ENCODE measurements at places on chromosomes 13 and 19. TPM values are rescaled to one million over a fixed set of nuclear protein-coding genes. Genes with fewer than 3 reads are reported as not detected.

Gene CADM4
- total RNA-seq: 0.36 TPM

Gene CTXN1
- 0.18 TPM for total RNA-seq

Gene SLC15A1
- total RNA-seq: not detected

Gene NLRP7
- total RNA-seq: not detected

Gene NPAS1
- 12.8 TPM for total RNA-seq

Gene PLIN5
- total RNA-seq: 1.3 TPM

Gene ZC3H4
- total RNA-seq: 13.0 TPM

Gene SPTBN4
- total RNA-seq: 0.90 TPM

Gene LIG4
- 8.9 TPM for total RNA-seq

Gene LGALS13
- not detected for total RNA-seq

Gene IL11
- 2.9 TPM for total RNA-seq

Gene C2CD4C
- total RNA-seq: not detected

Gene DNAAF3
- total RNA-seq: 8.8 TPM

Gene LSM4
- total RNA-seq: 162 TPM

Gene PRODH2
- not detected for total RNA-seq

Gene FTL
- total RNA-seq: 8,205 TPM

Gene TNPO2
- total RNA-seq: 37.2 TPM

Gene ZNF98
- 1.3 TPM for total RNA-seq

Gene NLRP5
- not detected for total RNA-seq

Gene LGALS14
- not detected for total RNA-seq

Gene CEACAM20
- not detected for total RNA-seq
